ENCODE measurements at places on chromosomes 1 and 21. TPM values are rescaled to one million over a fixed set of nuclear protein-coding genes. Genes with fewer than 3 reads are reported as not detected.

DNA sequence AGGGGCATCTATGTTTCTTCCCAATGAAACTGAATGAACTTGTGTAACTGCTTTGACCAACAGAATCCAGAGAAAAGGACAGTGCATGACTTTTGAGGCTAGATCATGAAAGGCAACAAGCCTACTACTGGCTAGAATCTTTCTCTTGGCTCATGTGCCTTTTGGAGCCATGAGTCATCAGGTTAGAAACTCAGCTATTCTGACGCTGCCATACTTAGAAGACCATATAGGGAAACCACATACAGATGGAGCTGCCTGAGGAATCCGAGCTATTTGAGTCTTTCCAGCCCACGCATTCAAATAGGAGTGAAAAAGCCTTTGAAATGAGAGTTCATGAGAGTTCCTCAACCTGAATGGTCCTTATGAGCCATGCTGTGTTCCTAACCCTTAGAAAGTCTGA lies 738.5 kb upstream of the CHRM3 start:
- no peak for DNase-seq

DNA sequence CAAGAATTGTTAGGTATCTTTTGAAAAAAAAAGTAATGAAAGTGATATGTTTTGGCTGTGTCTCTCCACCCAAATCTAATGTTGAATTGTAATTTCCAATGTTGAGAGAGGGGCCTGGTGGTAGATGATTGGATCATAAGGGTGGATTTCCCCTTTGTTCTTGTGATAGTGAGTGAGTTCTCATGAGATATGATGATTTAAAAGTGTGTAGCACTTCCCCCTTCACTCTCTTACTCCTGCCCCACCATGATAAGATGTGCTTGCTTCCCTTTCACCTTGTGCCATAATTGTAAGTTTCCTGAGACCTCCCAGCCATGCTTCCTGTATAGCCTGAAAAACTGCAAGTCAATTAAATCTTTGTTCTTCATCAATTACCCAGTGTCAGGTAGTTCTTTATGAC lies 70.7 kb downstream of the XCL2 start:
- DNase-seq, result no peak

GRCh38 chr1:179971563-179972496 lies 17.2 kb downstream of the CEP350 start:
- no peak for DNase-seq

DNA sequence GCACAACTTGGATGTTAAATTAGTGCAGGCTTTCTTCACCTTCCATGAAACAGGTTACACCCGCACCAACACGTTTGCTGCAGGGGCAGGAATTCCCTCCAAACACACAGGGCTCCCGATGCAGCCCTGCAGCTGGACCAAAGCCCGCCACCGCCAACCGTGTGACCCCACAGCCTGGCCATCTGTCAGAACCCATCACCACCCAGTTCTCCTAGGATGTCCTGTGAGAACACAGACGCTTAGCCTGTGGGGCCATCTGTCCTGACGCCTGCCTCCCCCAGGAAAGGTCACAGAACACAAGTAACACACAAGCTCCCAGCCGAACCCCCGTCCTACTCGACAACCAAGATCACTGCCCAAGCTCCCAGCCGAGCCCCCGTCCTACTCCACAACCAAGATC lies 108.1 kb downstream of the NPHP4 start:
- no peak for DNase-seq

GRCh38 chr1:23643736-23644554 lies 47.7 kb upstream of the RPL11 start:
- no peak for DNase-seq

- no peak for DNase-seq
Observed at GRCh38 chr1:226029093-226029496, 30.0 kb upstream of the SDE2 start.

DNA sequence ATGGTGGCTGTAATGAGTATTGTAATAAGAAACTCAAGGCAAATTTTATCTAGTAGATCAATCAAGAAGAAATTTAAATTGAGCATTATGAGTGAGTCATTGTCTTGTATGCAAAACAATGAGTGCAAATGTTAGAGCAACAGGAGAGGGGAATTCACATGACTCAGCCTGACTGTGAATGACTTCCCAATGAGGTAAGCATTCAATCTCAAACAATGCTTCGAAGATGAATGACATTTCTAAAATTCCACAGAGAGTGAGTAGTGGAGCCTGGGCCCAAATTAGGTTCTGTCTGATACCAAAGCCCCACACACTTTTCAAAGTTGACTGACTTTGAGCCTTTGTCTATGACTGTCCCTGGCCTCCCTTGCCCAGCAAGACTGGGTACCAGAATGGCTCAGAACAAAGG lies 738.0 kb downstream of the PTPRU start:
- DNase-seq, result no peak

GRCh38 chr1:222953585-222953984 lies 138.7 kb downstream of the DISP1 start:
- DNase-seq, result no peak

GRCh38 chr1:190832511-190832910 lies 354.8 kb upstream of the BRINP3 start:
- no peak for DNase-seq

GRCh38 chr1:192709544-192709943 lies 73.6 kb downstream of the RGS13 start:
- no peak for DNase-seq

GRCh38 chr21:40723317-40723716 lies 123.6 kb downstream of the DSCAM start:
- DNase-seq, result no peak

NTMT2 gene
- total RNA-seq, result not detected

S100A7 gene
- total RNA-seq, result not detected

ASCL5 gene
- total RNA-seq, result not detected

MRAP gene
- not detected for total RNA-seq

S1PR1 gene
- total RNA-seq, result 220 TPM

SPRR2E gene
- not detected for total RNA-seq

GFI1 gene
- total RNA-seq, result 80.8 TPM
